ENCODE measurements at places on chromosomes 2 and 18.

GRCh38 chr2:142300517-142300916 is 169.7 kb upstream of the LRP1B start:
- DNase-seq, result no peak

- no peak for DNase-seq
These were observed 14.8 kb upstream of the TFPI start for GRCh38 chr2:187569042-187569441.

DNA sequence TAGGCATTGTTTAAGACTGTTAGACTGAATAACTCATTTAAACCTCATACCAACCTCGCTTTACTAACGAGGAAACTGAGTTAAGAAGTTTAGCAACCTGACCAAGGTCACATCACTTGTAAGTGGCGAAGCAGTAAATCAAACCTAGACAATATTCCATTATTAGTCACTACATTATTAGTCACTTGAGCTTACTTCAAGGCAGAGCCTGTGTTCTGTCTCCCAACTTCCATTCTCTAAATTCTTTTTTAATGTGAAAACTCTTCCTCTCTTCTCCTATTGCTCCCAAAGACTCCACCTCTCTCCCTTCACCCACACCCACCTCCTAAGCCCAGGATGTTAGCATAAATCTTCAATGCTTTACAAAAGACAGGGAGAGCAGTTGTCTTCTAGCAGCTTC is 156.5 kb downstream of the ARL6IP6 start:
- no peak for DNase-seq

GRCh38 chr2:10659898-10660568 is 29.7 kb downstream of the NOL10 start:
- peak; percentile 3 for DNase-seq

DNA sequence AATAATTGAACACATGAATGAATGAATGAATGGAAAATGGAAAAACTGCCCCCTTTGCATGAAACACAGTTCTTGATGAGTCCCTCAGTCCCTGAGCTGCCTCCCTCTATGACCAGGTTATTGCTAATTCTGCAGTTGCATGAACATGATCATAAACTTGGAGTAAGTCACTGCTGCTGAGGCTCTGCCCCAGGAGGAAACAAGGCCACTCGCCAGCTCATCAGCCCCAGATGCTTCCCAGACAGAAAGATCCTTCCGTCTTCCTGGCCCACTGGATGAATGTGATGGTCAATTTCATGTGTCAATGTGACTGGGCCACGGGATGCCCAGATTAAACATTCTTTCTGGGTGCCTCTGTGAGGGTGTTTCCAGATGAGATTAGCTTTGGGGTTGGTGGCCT is 16.4 kb downstream of the GPR45 start:
- no peak for DNase-seq

DNA sequence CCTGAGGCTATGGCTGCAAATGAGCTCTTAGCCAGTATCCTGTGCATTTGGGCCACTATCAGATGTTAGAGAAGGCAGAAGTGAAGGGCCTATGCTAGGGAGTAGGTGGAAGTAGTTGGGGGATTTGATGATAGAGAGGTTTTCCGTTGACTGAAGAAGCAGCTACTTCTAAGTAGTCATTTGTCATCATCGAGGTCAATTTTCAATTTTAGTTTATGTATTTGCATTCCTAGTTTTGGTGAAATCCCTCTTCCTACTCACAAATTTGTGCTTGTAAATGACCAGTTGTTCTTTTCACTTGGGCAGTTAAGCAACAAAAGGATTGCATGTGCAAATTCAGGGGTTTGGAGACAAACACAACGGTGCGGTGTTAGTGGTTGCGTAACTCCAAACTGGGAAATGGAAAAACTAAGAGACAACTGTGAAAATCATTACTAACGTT is 48.5 kb upstream of the PELI1 start:
- DNase-seq, result no peak

- no peak for DNase-seq
These were observed 182.2 kb upstream of the STON1 start for GRCh38 chr2:48347712-48348111.

DNA sequence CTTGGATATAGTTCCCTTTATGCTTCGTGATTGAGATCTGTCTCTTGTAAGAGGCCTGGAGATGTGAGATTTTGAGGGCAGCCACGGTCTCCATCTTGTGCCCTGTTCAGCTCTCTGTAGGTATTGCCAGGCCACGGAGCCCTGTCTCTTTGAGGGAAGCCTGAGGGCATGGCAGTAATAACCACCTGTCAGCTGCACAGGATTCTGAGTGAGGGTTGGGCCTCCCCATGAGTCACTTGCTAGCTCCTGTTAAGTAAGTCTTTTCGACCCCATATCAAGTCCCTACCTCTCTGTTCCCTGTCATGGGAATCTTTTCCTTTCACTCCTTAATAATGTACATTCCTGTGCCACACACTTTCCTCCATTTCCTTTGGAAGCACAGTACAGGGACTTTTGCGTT is 20.4 kb downstream of the LYPD6B start:
- DNase-seq, result no peak

DNA sequence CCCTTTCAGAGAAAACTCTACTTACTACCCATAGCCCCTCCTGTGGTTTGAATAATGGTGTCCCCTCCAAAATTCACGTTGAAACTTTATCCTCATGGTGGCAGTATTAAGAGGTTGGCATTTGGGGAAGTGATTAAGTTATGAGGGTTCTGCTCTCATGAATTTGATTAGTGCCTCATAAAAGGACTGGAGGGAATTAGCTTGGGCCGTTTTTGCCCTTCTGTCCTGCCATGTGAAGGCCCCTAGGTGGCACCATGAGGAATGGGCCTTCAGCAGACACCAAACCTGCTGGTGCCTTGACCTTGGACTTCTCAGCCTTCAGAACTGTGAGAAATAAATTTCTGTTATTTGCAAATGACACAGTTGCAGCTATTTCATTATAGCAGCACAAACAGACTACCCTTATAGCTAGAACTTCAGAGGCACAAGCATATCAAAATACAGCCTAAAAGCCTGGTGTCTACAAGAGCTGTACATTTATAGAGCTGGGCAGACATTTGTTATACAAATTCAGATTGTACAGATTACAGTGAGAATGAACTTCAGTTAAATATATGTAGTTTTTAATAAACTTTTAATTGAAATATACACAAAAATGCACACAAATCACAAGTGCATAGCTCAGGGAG is 2.6 kb upstream of the PTPN2 start:
- DNase-seq, result no peak

GRCh38 chr2:239390546-239391285 is 10.1 kb downstream of the HDAC4 start:
- no peak for DNase-seq

- no peak for DNase-seq
These were observed 177.1 kb upstream of the HAAO start for GRCh38 chr2:42969231-42970150.

DNA sequence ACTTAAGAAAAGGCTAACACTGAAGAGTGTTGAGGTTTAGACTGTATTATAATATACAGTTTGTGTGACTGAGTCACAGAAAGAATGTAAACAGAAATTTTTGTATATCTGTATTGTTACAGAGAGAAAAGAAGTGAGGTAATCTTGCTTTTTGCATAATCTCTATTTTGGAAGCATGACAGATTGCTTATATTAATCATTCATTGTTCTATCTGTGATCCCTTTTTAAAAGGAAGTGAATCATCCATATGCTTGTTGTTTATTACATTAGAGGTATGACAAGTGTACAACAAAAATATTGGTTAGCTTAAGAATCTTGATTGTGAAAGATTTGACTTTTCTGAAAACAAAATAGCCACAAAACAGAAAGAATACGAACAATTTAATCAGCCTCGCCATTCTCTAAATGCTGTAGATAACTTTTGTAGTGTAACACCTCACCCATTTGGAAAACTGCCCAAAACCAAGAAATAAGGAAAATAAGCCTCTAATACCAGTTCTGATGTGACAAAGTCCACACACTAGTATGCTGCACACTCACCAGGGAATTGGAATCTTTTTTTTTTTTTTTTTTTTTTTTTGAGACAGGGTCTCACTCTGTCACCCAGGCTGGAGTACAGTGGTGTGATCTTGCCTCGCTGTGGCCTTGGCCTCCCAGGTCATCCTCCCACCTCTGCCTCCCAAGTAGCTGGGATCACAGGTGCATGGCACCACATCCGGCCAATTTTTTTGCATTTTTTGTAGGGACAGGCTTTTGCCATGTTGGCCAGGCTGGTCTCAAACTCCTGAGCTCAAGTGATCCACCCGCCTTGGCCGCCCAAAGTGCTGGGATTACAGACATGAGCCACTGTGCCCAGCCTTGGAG is 91.5 kb upstream of the LPIN2 start:
- no peak for DNase-seq

DNA sequence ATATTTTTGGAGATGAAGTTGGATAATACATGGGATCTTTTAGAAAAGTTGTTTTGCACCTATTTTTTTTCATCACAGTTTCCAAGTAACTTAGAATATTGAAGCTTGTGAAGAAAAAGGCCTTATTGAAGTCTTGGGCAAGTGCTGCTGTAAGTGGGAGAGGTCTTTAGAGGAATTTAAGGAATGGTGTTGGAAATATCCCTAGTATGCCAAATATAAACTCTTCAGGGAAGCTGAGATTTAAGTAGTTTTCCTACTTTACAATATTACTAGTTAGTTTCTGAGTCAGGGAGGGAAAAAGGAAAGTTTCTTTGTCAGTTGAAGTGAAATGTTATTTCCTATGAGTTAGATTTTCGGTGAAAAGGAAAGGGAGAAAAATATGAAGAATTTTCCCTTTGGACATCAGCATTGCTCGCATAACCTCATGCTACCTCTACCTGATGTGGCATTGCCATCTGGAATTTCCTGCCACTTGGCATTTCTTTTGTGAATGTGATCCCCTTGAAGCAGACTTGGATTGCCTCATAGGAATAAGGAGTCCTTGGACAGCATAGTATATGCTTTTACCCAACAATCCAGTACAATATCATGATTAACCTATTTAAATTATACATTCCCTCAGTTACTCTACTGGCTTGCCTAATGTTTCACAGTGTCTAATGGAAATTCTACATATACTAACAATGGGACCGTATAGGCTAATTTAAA is 12.1 kb downstream of the PLEKHH2 start:
- DNase-seq, result no peak

DNA sequence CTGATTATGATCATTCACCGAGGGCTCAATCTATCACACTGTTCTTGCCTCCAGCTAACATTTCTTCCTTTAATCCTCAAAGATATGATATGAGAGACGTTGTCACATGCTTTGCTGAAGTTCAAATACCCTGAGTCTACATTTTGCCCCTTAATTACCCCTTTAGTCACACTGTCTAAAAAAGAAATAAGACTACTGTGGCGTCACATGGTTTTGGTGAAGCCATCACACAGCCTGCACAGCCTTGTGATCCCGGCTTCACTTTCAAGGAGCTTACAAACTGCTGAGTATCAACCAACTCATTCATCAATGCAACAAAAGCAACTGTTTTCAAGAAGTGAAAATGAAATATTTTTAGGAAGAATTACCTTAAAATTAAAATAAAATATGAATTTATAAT is 31.9 kb upstream of the SOCS6 start:
- DNase-seq, result no peak

DNA sequence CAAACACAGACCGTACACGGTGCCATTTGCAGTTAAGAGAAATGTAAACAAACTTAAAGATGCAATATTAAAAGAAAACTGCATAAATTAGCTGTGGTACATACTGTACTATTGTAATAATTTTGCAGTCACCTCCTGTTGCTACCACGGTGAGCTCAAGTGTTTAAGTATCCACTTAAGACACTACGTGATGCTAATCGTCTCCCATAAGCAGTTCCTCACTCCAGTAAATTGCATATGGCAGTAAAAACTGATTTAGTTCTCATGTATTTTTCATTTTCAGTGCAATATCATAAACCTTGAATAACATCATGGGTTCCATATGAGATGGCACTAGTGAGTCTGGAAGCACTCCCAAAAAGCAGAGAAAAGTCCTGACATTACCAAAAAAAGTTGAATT is 14.4 kb downstream of the CLEC4F start:
- DNase-seq, result no peak

DNA sequence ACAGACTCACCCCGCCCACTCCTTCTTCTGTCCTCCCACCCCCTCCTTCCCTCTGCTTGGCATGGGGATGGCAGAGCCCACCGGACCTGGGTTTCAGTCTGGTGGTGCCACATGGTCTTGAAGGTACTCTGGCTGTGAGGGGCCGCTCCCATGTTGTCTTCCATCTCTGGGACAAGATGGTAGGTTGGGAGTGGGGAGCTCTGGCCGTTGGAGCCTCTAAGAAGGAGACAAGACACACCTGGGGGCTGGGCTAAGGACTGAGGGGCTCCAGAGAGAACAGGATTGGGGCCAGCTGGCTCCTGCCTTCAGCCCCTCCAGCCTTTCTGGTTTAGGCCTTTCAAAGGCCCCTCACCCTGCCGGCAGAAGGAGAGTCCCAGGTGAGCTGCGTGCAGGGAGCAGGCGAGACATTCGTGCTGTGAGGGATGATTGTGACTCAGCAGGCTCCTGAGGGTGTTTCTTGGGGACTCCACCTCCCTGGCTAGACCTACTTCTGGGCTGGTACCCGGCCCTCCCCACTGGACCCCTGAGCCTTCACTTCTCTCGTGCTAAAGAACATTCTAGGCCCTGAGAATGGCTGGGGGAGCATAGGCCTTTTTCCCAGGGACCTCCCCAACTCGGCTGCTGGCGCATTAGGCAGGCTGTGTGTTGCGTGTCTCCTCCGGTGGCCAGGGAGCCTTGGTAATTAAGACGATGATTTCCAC is 128.2 kb upstream of the HAAO start:
- DNase-seq, result no peak

GRCh38 chr2:111100087-111100764 is 20.5 kb upstream of the BCL2L11 start:
- DNase-seq, result no peak

DNA sequence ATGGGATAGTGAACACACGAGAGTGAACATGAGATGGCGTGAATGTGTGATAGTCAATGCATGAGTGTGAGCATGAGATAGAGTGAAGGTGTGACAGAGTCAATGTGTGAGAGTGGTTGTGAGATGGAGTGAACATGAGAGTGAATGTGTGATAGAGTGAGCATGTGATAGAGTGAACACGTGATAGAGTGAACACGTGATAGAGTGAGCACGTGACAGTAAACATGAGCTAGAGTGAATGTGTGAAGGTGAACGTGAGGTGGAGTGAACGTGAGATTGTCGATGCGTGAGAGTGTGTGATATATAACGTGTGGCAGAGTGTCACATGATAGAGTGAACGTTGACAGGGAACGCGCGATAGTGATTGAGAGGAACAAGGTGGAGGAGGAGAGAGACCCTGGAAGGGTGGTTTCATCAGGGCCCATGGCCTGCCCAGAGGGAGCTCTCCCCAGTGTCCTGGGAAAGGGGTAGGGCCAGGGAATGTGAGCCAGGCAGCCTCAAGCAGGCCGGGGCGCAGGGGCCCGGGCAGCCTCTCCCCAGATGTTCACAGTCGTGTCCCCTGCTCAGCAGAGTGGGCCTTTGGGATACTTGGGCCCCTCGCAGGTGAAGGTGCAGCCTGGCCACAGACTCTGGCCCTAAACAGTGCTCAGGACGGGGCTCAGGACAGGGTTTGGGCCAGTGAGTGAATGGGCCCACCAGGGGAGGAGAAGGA is 516.9 kb downstream of the EIPR1 start:
- no peak for DNase-seq

GRCh38 chr2:76323381-76323780 is 612.7 kb upstream of the GCFC2 start:
- DNase-seq, result no peak
